ENCODE measurements at places on chromosomes 16 and 17.

GRCh38 chr17:63999680-64000531 is 1.8 kb downstream of the PRR29 start:
- no peak for DNase-seq

GRCh38 chr16:83789642-83790401 is 18.0 kb upstream of the HSBP1 start:
- no peak for DNase-seq

GRCh38 chr16:66774981-66775380 is 23.6 kb upstream of the DYNC1LI2 start:
- DNase-seq = no peak

DNA sequence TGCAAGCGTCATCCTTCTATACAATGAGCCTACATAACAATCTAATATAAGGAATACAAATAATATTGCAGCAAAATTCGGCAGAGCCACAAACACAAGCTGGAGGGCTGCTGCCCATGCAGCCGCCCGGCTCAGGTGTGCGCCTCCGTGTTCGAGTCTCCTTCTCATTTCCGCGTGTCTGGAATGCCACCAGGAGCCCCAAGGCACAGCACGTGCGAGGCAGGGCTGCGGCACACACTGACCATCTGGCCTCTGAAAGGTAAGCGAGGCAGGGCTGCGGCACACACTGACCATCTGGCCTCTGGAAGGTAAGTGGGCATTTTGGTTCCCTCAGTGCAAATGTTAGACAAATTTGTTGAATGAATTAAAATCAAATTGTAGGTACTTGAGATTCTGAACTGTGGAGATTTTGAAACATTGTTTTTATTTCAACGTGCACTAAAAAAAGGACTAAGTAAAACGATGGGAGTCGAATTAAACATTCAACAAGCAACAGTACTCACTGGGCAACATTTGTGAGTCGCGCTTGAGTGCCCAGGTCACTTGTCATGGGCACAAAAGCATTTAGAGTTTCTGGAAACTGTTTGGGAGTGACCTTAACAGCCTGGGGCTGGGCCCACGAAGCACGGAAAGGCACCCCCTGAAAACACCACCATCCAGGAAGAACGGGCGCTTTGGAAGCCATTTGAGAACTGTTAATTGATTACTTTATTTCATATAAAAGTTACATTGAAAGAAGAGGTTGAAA is 37.4 kb downstream of the ZDHHC7 start:
- DNase-seq = no peak

GRCh38 chr17:73139296-73139695 is 25.5 kb upstream of the SSTR2 start:
- DNase-seq = no peak

GRCh38 chr16:87453326-87453725 is 39.5 kb downstream of the ZCCHC14 start:
- DNase-seq = no peak

Data from RPMI7951 (cell line).